HL-60 (cell line): ENCODE measurements at places on chromosomes 1 and 21.

DNA sequence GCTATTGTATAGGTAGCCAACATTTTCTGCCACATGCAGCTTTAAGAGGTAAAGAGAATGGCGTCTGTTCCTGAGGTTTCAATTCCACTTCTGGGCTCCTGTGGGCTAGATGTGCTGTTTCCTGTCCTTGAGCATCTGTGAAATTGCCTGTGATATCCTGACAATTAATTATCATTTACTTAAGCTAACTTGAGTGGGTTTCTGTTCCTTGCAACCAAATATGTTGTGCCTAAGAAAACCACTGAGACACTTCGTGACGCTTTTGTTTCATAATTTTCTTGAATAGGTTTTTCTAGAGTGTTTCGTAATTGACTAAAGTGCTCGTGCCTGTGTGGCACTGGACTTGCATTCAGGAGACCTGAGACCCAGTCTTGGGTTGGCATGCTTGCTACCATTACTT, 127.3 kb upstream of the POU3F1 start:
- DNase-seq: no peak

DNA sequence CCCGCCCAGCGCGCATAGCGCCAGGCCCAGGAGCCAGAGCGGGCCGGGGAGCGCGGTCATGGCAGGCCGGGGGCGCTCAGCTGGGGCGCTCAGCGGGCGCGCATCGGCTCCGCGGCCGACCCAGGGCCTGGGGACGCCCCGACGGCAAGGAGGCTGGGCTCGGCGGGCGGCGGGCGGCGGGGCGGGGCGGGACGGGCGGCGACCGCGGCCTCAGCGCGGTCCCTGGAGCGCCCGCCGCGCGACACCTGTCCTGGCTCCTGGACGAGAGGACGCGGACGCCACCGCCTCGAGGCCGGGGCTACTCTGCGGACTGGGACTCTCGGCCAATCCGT, 273 bp downstream of the BMP8B start:
- no peak for DNase-seq

DNA sequence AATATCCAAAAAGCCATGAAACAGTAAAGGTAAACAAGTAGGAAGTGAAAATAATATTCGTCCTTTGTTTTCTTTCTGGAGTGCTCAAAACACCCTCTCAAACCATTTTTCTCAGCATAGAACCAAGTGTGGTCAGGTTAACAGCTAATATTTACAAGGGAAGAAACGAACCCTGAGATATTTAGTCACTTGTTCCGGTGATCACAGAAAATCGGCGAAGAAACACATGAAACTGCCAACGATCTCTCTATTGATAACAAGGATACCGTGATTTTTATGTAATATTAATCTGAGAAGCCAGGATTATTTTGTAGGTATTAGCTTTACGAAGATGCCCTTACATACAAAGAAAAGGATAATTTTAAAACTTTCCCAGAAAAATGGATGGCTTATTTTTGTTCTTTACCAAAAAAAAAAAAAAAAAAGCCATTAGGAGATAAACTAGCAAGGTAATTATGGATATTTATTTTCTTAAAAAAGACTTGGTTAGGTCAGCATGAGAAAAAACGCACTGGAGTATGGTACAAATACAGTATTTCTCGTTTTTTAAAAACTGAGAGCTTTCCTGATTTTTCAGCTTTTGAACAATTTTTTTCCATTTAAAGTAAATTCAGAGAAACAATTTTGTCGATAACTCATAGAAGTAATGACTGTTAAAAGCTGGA, 107.3 kb upstream of the HNRNPU start:
- no peak for DNase-seq

GRCh38 chr1:58922302-58923089, 138.6 kb upstream of the JUN start:
- DNase-seq: no peak

- no peak for DNase-seq
These were observed 24.0 kb upstream of the AIM2 start for GRCh38 chr1:159100589-159100988.

GRCh38 chr1:161484613-161485012, 20.6 kb upstream of the FCGR2A start:
- DNase-seq: no peak

DNA sequence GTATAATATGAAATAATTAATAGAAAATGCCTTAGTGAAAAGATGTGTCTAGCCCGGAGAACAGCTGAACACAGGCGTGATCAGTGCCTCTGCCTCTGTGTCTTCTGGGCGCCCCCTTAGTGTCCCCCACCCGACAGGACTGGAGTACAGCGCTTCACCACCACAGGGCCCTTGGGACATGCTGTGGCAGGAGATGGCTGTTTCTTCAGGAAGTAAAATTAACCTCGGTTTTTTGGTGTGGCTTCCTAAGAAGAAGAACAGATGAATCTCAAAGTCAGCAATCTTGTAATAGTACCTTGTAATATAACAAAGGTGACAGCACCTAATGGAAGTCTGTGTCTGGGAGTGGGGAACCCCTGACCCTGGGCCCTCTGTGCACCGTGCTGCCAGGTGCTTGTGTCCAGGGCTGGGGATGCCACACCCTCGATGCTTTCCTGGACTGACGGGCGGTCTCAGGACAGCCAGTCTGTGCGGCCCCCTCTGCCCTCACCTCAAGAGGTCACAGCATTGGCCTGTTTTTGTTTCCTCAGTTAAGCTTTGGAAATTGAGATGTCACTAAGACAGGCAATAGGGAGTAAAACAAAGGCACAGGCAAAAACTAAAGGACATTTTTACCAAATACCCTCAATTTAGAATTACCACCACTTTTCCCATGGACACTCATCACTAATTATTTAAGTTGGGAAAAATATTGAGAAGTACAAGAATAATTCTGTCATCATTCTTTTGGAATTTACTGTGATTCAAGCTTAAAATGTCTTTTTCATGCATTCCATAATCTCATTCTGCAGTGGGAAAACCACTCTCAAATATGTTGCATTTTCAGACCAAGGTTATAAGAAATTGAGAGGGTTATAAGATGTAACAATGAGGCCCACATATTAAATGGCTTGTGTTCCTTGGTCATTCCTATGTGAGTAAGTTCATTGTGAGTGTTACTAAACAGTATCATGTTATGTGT, 79.3 kb downstream of the ADARB1 start:
- no peak for DNase-seq

DNA sequence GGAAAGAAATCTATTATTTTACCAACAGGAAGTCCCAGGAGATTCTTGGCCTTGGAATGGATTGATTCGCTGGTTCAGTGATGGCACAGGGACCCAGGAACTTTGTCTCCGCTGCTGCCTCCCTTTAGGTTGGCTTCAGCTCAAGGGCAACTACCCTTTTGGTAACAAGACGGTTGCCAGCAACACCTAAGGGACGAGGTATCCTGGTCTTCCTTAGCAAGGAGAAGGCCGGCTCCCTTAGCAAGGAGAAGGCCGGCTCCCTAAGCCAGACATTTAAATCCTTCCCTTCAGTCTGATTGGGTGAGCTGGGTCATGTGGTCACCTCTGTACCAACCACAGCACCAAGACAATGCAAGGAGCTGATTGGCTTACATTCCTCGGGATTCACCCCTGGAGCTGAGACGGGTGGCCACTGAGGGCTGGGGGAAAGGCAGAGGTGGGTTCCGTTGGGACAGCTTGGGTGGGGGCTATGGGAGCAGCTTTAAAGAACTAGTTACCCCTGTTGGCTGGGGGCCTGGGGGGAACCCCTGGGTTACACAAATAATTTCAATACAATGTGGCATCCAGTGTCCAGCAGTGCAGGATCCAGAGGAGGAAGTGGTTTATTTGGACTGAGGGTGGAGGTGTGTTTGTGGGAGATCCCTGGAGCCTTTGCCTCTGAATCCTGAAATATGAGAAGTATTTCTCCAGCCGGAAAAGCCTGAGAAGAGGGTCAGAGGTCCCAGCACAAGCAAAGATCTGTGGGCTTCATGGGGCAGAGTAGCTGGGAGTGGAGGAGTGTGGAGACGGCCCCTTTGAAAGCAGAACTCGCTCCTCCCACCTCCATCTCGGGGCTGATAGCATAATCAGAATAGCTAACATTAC, 20.7 kb upstream of the CLIC4 start:
- DNase-seq: no peak

- DNase-seq: no peak
These were observed 14.9 kb downstream of the SLC1A7 start for GRCh38 chr1:53127546-53127945.

DNA sequence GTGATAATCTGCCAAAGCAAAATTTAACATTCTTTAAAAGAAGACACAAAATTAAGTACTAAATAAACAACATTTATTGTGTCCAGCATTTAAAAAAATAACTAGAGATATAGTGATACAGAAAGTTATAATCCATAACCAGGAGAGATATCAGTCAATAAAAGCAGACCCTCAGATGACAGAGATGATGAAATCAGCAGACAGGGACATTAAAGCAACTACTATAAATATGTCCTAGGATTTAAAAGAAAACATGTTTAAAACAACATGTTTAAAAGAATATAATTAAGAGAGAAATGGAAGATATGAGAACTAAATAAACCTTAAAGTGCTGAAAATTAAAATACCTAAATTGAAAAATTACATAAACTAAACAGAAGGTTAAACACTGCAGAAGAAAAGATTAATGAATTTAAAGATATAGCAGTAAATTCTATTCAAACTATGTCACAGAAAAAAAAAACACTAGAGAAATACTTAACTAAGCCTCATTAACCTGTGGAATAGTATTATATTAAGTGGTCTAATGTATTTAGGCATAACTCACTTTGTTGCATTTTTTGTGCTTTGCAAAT, 261.2 kb upstream of the NR5A2 start:
- no peak for DNase-seq

- DNase-seq: no peak
These were observed 318.4 kb upstream of the RGS18 start for GRCh38 chr1:191839891-191840290.
